Stimulated activated CD8-positive, alpha-beta memory T cell treated with anti-CD3 and anti-CD28 coated beads, Interleukin-4, amount 100 ng/mL, for 4 hours (primary cell): ENCODE measurements at places on chromosomes 12 and 14.

- DNase-seq, result peak; percentile 19
Observed at GRCh38 chr14:68734231-68734732, 58.6 kb downstream of the ZFP36L1 start.

GRCh38 chr12:65022960-65023359 is 98.1 kb downstream of the WIF1 start:
- DNase-seq, result no peak

GRCh38 chr12:124685689-124686369 is 118.4 kb upstream of the NCOR2 start:
- DNase-seq, result no peak

- no peak for DNase-seq
Observed at GRCh38 chr14:55450539-55450938, 10.1 kb upstream of the TBPL2 start.

DNA sequence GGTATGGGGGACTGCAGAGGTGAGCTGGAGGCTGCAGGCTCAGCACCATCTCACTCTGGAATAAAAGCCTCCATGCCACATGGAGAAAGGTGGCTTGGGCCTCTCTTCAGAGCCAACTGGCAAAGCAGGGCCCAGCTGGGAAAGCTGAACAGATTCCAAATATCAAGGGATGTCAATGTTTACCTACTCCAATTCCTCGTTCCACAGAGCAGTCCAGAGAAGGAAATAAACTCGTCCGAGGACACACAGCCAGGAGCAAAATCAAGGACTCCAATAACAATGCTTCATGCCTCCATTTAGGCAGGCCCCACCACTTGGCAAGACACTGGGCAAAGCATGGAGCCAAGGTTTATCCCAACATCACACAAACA is 36.3 kb upstream of the PNMA1 start:
- no peak for DNase-seq

DNA sequence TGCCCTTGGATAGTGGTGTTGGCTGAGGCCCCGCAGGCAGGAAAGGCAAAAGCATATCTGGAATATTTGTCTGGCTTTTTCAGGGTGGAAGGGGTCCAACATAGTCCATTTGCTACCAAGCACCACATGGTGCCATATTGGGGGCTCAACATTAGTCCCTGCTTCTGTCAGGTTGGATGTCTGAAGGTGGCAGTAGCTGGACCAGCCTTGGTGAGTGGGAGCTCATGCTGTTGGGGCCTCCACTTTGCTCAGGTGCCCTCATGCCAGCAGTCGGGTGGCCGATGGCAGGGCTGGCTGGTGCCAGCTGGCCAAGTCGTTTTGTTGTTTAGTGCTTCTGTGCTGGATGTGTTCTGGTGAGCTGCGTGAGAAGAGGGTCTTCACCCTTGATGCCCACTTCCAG is 135.3 kb downstream of the PAPOLA start:
- DNase-seq, result no peak

DNA sequence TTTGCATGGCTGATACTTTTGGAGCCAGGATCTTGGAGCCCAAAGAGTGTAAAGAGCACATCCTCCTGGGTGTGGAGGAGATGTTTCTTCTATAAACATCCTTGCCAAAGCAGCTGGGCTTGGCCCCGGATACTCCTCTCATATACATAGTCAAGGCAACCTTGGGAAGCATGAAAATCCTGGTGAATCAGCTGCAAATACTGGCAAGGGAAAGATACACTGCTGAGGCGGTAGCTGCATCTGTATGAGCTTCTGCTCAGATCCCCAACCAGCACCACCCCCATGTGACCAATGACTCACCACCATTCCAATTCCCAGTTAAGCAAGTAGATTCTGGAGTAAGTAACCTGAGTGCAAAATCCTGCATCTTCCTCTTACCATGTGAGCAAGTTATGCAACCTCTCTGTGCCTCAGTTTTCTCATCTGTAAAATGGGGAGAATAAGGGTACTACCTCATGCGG is 567.4 kb downstream of the MED13L start:
- DNase-seq, result no peak

DNA sequence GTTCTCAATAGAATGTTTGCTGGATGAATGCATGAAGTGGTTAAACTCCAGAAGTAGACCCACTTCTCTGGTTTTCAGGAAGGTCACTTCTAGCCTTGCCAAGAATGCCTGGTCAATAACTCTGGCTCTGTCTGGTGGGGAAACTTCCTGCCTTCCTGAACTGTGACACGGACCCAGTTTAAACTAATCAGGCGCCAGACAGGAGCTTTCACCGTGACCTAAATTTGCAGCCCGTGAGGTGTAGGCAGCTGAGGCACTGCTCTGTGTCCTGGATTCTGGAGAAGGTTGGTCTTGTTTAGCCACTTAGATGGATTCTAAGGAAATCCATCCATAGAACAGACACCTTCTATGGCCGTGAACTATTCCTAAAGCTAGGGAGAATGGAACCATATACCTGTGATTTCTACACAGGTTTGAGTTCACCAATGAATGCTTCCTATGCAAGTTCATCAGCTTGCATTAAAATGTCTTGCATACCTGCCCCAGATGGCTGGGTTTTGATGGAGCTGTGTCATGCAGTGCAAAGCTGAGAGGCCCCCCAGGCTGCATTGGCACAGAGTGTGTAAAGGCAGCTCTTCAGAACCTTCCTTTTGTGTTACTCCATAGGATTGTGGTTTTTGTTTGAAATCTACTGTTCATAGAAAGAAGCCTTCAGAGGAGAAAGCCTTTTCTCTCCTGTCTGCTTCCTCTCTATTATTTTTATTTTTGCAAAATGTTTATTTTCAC is 4.4 kb downstream of the CHST11 start:
- DNase-seq, result no peak

GRCh38 chr12:42015051-42015461 is 129.6 kb downstream of the GXYLT1 start:
- DNase-seq, result no peak

- DNase-seq, result no peak
Observed at GRCh38 chr12:93080452-93080851, 151.4 kb upstream of the EEA1 start.
